GM23338 (cell line): ENCODE measurements at places on chromosomes 6 and 20. TPM values are rescaled to one million over a fixed set of nuclear protein-coding genes. Genes with fewer than 3 reads are reported as not detected.

DNA sequence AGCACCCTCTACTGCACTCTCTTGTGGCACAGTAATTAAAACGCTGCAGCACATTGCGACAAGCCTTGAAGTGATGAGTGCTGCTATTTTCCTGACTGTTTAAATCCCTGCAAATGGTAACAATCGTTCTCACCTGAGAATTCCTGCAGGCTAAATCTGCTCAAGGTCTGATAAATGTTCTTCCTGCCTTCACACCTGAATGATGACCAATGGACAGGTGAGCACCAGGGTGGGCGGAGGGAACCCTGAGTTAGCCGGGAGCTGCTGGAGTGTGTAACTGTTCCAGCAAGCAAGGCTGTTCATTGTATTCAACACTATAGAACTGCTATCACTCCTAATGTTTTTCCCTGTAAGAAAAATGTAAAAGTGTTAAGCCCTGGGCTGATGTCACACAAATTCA is 4.0 kb downstream of the DACT2 start:
- H3K27me3 ChIP-seq, result peaks cover 13% of the 10 kb centered on the region
- DNase-seq, result no peak
- H3K4me1 ChIP-seq, result peaks cover 14% of the 10 kb centered on the region
- H3K4me3 ChIP-seq, result no peak overlapping the region

GRCh38 chr20:59671661-59672471 is 67.5 kb downstream of the PHACTR3 start:
- H3K27ac ChIP-seq, result no peak overlapping the region
- no peak for DNase-seq
- H3K4me1 ChIP-seq, result no peaks in the 10 kb centered on the region
- H3K4me3 ChIP-seq, result no peak overlapping the region

DNA sequence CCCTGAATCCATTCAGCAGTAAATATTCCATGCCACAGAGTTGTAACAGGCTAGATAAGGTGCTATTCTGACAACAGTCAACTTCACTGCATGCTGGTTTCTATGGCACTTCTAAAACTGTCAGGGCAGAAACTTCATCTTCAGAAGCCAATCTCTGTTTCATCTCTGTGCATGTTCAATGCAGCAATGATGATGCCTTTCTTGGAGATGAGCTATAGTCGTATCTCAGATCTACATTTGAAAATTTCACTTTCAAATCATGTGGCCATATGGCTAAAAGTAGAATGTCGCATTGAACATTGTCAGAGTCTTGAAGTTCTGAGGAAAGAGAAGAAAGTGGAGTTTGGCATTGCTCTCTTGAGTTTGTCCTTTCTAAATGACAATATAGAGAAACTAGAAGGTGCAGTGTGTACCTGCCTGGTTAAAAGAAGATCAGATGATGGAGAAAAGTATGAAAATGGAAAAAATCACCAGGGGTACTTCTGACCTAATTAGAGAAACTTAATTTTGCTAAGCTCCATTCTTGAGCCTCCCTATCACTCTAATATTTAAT is 49.0 kb upstream of the VSTM2L start:
- no peaks in the 10 kb centered on the region for H3K36me3 ChIP-seq
- H3K4me1 ChIP-seq, result no peaks in the 10 kb centered on the region
- H3K27ac ChIP-seq, result no peak overlapping the region
- H3K4me3 ChIP-seq, result no peak overlapping the region
- DNase-seq, result no peak

EMILIN3 gene
- total RNA-seq, result 6.3 and 6.6 TPM in 2 replicates
